Parietal lobe (tissue), 2 donors: ENCODE measurements at places on chromosomes 4 and X. TPM values are rescaled to one million over a fixed set of nuclear protein-coding genes. Genes with fewer than 3 reads are reported as not detected.

Gene ARSJ
- total RNA-seq = 0.31 TPM

Gene PAGE1
- total RNA-seq = not detected

Gene NAA11
- not detected for total RNA-seq

Gene CSAG1
- not detected for total RNA-seq

Gene RIBC1
- total RNA-seq = 0.63 TPM

Gene MAP7D2
- 10.0 TPM for total RNA-seq

Gene POLA1
- 41.3 TPM for total RNA-seq

Gene STBD1
- 0.31 TPM for total RNA-seq

Gene GAB3
- 0.94 TPM for total RNA-seq

Gene GCNA
- 5.3 TPM for total RNA-seq

Gene GPC3
- 1.3 TPM for total RNA-seq

Gene SPANXA2
- not detected for total RNA-seq

Gene NOA1
- total RNA-seq = 19.1 TPM

Gene DGKK
- 0.63 TPM for total RNA-seq

Gene IQSEC2
- 18.2 TPM for total RNA-seq

Gene FOXR2
- not detected for total RNA-seq

Gene RRH
- total RNA-seq = 0.31 TPM

Gene ALB
- total RNA-seq = 7.5 TPM

Gene RPL39
- total RNA-seq = 1,783 TPM

Gene HSFX4
- not detected for total RNA-seq

Gene P2RY8
- total RNA-seq = not detected

Gene SATL1
- 3.1 TPM for total RNA-seq

Gene CDS1
- total RNA-seq = 6.3 TPM

Gene TRIM2
- 900 TPM for total RNA-seq

Gene BEX5
- 24.7 TPM for total RNA-seq

Gene NSUN7
- 7.8 TPM for total RNA-seq

Gene C4orf50
- total RNA-seq = 28.2 TPM

Gene SYTL4
- total RNA-seq = 1.3 TPM

Gene GYPA
- total RNA-seq = 1.6 TPM

Gene BST1
- total RNA-seq = 0.94 TPM

Gene PRDM8
- 34.1 TPM for total RNA-seq

Gene FAM149A
- 39.8 TPM for total RNA-seq

Gene MAOB
- total RNA-seq = 1.9 TPM

Gene ADGRG4
- not detected for total RNA-seq

Gene KLHL5
- total RNA-seq = 64.5 TPM

Gene CORIN
- 0.31 TPM for total RNA-seq

Gene TRPC5OS
- total RNA-seq = not detected

Gene STK32B
- total RNA-seq = 38.5 TPM

Gene ASB9
- total RNA-seq = 1.6 TPM

Gene MAB21L2
- total RNA-seq = not detected

Gene GPM6B
- total RNA-seq = 362 TPM

Gene CCDC110
- 0.94 TPM for total RNA-seq

Gene FGFBP1
- not detected for total RNA-seq
